Tibial artery (tissue), 4 donors: ENCODE measurements at places on chromosomes 12 and 14.
A peak's percentile ranks its signal among the peaks of the same experiment; 100 is the strongest.

DNA sequence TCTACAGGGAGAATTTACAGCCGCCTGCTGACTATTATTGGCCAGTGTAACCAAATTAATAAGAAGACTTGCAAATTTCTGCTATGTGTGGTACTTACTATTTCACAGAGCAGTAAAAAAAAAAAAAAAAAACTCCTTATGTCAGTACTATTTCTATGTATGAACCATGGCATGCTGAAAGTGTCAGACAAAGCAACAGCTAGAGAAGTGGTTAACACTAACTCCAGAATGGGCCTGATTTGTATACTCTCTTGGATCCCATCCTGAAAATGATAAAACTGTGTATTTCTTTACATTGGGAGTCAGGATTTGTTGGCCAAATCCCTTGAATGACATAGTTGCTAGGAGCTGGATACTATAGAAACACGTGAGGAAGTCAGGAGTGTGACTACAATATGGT lies 416.8 kb downstream of the EGLN3 start:
- no peaks in the 10 kb centered on the region for H3K4me1 ChIP-seq
- no peak overlapping the region for H3K4me3 ChIP-seq

- no peaks in the 10 kb centered on the region for H3K36me3 ChIP-seq
- no peak overlapping the region for H3K27ac ChIP-seq
- DNase-seq: no peak
These were observed 3.1 kb upstream of the ATF7IP start for GRCh38 chr12:14362352-14362751.

DNA sequence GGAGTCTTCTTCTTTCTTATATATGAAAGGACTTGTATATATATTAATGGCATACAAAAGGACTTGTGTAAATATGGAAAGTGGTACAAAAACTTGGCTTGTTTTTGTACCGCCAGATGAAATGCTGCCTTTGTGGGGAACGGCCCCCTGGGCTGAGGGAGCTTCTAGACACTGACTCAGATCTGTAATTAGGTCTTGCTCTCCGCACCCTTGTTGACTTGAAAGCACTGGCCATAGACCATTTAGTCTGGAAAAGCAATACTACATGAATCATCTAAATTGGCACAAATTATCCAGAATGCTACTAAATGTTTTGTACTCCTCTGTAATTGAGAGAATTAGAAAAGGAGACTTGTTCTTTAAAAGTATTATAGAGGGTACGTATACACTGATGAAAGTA lies 399.9 kb upstream of the RGS6 start:
- no peaks in the 10 kb centered on the region for H3K36me3 ChIP-seq
- H3K27me3 ChIP-seq: no peaks in the 10 kb centered on the region
- DNase-seq: no peak
- H3K4me3 ChIP-seq: no peak overlapping the region

- H3K27me3 ChIP-seq: no peaks in the 10 kb centered on the region
- H3K36me3 ChIP-seq: no peaks in the 10 kb centered on the region
- no peak overlapping the region for H3K4me3 ChIP-seq
- DNase-seq: no peak
- H3K4me1 ChIP-seq: no peaks in the 10 kb centered on the region
These were observed 53.6 kb downstream of the CHST11 start for GRCh38 chr12:104510145-104510872.

DNA sequence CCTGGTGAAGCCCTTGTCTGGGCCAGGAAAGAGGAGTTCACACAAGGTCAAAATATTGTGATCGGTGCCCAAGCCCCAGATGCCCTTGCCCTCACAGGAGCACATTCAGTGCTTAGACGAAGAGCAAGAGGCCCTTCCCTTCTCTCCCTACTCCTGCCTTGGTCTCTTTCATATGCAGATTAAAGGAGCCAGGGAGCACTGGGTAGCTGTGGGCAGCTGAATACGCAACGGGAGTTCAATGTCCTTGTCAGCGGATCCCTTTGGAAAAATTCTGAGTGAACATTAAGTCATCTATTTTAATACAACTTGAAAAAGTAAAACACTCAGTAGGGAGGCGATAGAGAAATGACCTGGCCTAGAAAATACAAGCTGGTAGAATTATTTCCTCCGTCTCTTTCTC lies 1489.4 kb downstream of the AACS start:
- no peak overlapping the region for H3K4me3 ChIP-seq
- no peaks in the 10 kb centered on the region for H3K4me1 ChIP-seq
- H3K27ac ChIP-seq: no peak overlapping the region
- no peaks in the 10 kb centered on the region for H3K36me3 ChIP-seq

- no peaks in the 10 kb centered on the region for H3K27me3 ChIP-seq
- no peaks in the 10 kb centered on the region for H3K36me3 ChIP-seq
- H3K4me1 ChIP-seq: no peaks in the 10 kb centered on the region
These were observed 1149.0 kb upstream of the USP15 start for GRCh38 chr12:61111218-61111617.

GRCh38 chr12:19130224-19131024 lies 891 bp downstream of the PLEKHA5 start:
- peak; percentile 29 for DNase-seq
- H3K36me3 ChIP-seq: no peaks in the 10 kb centered on the region
- peaks cover 9% of the 10 kb centered on the region for H3K4me1 ChIP-seq
- peak overlapping the region; percentile 92 for H3K4me3 ChIP-seq
- no peaks in the 10 kb centered on the region for H3K27me3 ChIP-seq
- peak overlapping the region; percentile 93 for H3K27ac ChIP-seq

DNA sequence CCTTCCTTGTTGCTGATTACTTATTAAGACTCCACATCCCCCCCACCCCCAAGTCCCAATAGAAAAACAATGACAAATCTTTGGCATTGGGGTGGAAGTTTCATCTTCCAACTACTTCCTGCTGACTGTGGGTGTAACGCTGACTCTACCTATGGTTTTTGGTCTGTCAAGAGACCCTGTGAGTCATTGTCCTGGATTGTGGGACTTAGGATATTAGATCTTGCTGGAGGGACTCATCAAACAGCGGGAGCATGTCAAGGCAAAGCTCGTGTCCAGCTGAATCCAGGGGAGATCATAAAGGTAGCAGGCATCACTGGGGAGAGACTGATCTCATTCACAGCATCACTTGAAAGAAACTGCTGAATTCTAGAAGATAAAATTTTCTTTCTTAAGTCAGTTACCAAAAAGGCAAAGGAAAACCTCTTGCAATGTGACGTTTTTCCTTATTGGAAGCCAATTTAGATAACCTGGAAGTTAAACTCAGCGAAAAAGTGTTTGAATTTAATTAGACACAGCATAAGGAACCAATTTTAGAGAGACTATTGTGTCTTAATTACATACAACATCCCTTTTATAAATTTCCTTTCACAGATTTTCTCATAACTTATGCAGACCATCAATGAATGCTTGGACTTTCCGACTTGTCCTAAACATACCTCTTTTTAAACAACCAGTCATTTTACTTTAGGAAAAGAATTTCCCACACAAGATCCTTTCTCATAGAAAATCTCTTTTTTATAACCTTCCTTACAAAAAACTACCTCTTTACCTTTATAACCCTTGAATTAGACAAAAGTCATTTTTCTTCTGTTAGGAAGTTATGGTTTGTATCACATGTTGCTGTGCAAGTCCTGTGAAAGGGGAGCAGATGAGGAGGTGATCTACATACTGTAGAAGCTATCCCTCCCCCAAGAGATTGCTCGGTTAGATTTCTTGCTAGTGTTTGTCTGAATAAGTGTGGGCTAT lies 94.6 kb upstream of the SCAF11 start:
- no peaks in the 10 kb centered on the region for H3K4me1 ChIP-seq
- no peak overlapping the region for H3K4me3 ChIP-seq
- H3K27ac ChIP-seq: no peak overlapping the region
- no peaks in the 10 kb centered on the region for H3K36me3 ChIP-seq
- DNase-seq: no peak
- H3K27me3 ChIP-seq: no peaks in the 10 kb centered on the region

DNA sequence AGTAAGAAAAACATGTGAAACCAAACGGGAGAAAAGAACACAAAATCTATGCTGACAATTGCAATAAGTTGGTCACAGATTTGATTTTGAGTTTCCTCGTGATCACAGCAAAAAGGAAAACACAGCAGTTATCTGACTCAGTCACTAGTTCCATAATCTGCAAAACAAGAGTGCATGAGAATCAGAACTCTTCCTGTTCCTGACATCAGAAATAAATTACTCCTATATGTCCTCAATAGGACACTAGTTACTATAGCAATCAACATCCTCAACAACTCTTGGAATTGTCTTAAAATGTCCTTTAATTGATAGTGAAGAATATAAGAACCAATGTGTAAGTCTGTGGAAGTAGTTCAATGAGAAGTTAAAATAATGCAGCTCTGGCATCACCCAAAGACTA lies 268.0 kb upstream of the NOS1 start:
- no peaks in the 10 kb centered on the region for H3K27me3 ChIP-seq
- DNase-seq: no peak
- H3K27ac ChIP-seq: no peak overlapping the region
- H3K36me3 ChIP-seq: no peaks in the 10 kb centered on the region
- H3K4me1 ChIP-seq: no peaks in the 10 kb centered on the region

GRCh38 chr12:101086490-101087135 lies 123.4 kb downstream of the SLC5A8 start:
- DNase-seq: no peak
- H3K36me3 ChIP-seq: no peaks in the 10 kb centered on the region
- no peak overlapping the region for H3K4me3 ChIP-seq
- H3K4me1 ChIP-seq: no peaks in the 10 kb centered on the region
- H3K27ac ChIP-seq: no peak overlapping the region
- H3K27me3 ChIP-seq: no peaks in the 10 kb centered on the region

GRCh38 chr12:124036171-124036598 lies 63.2 kb downstream of the ZNF664 start:
- no peaks in the 10 kb centered on the region for H3K4me1 ChIP-seq
- H3K27me3 ChIP-seq: no peaks in the 10 kb centered on the region
- no peaks in the 10 kb centered on the region for H3K36me3 ChIP-seq
- no peak overlapping the region for H3K4me3 ChIP-seq

GRCh38 chr14:96051642-96052540 lies 12.7 kb downstream of the C14orf132 start:
- H3K36me3 ChIP-seq: no peaks in the 10 kb centered on the region
- peak overlapping the region; percentile 77 for H3K27ac ChIP-seq
- no peak overlapping the region for H3K4me3 ChIP-seq
- no peaks in the 10 kb centered on the region for H3K27me3 ChIP-seq
- no peak for DNase-seq

DNA sequence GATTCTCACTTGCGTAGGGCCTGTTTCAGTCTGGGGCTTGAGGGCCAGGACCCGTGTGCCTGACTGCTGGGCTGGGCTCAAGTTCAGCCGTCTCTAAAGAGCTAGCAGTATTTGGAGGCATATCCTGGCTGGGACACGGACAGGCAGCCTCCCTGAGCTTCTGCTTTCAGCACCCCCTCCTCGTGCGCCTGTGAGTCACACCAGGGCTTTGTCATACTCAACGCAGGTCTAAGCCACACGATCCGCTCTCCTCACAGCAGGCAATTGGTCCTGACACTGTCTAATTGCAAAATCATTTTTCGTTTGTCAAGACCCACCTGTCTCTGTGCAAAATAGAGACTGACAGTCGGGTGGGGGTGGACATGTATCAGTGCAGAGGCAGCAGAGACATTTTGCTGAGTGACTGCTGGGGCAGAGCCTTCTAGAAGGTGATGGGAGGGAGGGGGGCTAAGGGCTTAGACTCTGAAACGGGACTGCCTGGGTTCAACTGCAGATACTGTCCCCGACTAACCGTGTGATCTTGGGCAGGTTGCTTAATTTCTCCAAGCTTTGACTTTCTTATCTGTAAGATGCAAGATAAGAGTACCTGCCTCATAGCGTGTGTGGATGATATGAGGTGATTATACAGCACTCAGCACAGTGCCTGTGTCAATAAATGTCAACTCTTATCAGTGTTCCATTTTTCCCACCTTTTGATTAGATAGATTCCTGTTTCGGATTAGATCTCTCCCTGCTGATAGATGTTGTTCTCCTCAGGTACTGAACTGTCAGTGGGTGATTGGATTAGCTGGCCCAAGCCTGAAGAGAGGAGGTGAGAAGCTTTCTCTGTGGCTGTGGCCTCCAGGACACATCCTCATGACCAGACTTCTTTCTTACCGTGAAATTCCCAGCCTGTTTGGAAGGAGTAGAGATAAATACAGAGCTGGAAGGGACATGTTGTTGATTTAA lies 53.1 kb downstream of the KCNA1 start:
- no peak overlapping the region for H3K4me3 ChIP-seq
- H3K4me1 ChIP-seq: no peaks in the 10 kb centered on the region
- no peak for DNase-seq
- H3K36me3 ChIP-seq: no peaks in the 10 kb centered on the region

DNA sequence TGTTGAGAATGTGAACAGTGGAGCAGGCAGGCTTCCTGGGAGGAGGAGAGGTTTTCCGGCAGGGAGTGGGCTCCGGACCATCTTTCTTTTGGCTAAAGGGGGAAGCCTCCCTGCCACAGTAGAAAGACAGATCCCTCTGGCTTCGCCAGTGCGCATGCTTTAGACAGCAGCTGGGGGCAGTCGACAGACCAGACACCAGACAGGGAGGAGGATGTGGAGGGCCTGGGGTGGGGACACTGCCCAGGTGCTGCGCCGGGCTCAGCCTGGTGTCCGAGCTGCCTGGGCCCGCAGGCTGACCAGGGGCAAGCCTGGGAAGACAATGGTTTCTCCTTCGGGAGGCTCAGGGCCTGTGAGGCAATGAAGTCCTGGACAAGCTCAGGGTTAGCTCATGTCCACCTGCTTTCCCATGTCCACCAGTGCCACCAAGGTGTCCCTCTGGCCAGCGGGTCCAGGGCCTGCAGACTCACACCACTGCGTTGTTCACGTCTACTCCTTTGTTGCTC lies 67.3 kb downstream of the PRIMA1 start:
- H3K4me1 ChIP-seq: no peaks in the 10 kb centered on the region
- H3K27ac ChIP-seq: no peak overlapping the region
- peak; percentile 55 for DNase-seq
- no peaks in the 10 kb centered on the region for H3K27me3 ChIP-seq
- H3K4me3 ChIP-seq: no peak overlapping the region

- no peak overlapping the region for H3K27ac ChIP-seq
- DNase-seq: no peak
- H3K36me3 ChIP-seq: no peaks in the 10 kb centered on the region
- no peaks in the 10 kb centered on the region for H3K27me3 ChIP-seq
- no peak overlapping the region for H3K4me3 ChIP-seq
These were observed 48.2 kb downstream of the PLEKHA5 start for GRCh38 chr12:19177754-19178153.

DNA sequence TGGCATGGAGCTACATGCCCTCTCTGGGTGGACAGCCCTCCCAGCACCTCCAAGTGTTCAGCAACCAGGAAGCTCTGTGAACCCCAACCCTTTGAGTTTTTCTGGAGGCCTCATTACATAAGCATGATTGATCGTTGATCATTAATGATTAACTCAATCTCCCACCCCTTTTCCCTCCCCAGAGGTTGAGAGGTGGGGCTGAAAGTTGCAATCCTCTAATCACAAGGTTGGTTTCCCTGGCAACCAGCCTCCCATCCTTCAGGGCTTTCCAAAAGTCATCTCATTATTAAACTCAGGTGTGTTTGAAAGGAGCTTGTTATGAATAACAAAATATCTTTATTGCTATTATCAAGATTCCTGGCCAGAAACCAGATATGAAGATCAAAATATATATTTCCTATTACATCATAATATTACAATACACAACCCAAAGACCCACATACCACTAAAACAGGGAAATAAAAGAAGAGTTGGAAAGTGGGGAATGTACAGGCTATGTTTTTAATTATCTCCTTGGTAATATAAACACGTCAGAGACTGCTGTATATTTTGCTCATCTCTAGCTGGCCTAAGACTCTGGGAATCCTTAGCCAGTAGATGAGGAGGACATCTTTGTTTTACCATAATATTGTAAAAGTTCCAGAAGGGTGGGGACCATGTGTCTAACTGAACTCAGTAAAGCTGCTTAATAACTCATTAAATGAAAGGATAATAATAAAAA lies 73.6 kb downstream of the SSPN start:
- no peaks in the 10 kb centered on the region for H3K27me3 ChIP-seq
- DNase-seq: no peak
- no peaks in the 10 kb centered on the region for H3K36me3 ChIP-seq
- H3K4me3 ChIP-seq: no peak overlapping the region
- H3K27ac ChIP-seq: no peak overlapping the region
